ENCODE measurements at places on chromosomes 16 and 17. TPM values are rescaled to one million over a fixed set of nuclear protein-coding genes. Genes with fewer than 3 reads are reported as not detected.

The WNK4 gene
- 0.16 TPM for total RNA-seq

DNA sequence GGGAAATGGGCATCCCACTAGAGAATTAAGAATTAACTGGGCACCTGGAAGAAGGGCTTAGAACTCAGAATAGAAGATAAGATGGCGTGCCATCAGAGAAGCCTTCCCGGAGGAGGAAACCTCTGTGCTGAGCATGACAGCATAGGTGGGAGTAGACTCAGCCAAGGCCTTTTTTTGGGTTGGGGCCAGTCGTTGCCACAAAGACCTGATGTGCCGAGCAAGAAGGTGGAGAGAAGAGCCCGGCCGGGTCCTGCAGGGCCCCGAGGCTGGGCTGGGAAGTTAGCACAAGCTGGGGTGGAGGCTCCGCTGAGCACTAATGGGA, 1.1 kb upstream of the RAB11FIP4 start:
- DNase-seq, result no peak

GRCh38 chr17:49473900-49474751, 21.0 kb upstream of the NGFR start:
- no peak for DNase-seq

DNA sequence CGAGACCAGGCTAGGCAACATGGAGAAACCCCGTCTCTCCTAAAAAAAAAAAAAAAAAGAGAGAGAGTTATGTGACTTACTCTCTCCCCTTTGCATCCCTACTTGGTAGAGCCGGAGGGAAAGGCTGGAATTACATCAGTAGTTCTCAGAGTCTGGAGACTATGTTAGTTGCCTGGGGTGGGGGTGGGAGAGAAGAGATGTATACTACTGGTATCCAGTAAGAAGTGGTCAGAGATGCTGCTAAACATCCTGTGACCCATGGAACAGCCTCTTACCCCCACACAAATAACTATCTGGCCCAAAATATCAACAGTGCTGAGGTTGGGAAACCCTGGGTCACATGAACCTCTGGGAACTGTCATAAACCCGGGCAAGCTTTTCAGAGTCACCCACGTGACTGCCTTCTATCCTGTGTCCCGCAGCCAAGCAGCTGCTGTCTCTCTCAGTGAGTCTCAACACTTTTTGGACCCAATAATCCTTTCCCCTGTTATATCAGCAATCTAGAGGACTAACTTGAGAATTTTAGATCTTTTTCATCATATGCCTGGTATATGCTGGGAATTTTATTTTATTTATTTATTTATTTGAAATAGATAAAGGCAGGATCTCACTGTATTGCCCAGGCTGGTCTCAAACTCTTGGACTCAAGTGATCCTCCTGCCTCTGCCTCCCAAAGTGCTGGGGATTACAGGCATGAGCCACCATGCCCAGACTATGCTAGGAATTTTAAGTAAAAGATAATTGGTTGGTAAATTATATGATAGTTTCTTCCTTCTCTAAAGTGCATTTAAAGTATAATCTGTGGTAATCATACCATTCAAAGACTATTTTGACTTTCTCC, 8.7 kb downstream of the EIF1 start:
- no peak for DNase-seq

DNA sequence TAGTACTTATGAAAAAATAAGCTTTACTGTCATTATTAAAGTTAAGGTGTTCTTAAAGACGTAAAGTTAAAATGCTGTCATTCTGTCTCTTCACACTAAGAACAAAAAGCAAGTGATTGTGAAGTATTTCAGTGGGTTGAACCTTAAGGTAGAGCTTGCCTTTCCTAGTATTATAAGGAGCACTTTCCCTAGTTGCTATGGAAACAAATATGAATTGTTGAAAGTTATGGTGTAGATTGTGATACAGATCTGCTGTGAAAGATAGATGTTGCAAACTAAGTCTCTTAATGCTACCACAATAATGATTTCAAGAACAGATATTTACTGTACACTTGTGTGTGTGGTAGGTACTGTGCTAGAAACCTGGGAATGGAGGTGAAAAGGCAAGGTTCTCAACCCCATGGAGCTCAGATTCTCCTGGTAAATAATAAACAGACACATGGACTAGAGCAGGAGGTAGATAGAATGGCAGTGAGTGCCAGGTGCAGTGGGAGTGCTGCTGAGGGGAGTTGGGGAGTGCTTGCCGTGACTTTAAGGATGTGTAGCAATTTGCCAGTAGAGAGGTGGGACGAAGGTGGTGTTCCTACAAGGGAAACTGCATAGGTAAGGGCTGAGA, 34.7 kb downstream of the MRTFB start:
- DNase-seq, result no peak

The OR3A3 gene
- total RNA-seq, result not detected

DNA sequence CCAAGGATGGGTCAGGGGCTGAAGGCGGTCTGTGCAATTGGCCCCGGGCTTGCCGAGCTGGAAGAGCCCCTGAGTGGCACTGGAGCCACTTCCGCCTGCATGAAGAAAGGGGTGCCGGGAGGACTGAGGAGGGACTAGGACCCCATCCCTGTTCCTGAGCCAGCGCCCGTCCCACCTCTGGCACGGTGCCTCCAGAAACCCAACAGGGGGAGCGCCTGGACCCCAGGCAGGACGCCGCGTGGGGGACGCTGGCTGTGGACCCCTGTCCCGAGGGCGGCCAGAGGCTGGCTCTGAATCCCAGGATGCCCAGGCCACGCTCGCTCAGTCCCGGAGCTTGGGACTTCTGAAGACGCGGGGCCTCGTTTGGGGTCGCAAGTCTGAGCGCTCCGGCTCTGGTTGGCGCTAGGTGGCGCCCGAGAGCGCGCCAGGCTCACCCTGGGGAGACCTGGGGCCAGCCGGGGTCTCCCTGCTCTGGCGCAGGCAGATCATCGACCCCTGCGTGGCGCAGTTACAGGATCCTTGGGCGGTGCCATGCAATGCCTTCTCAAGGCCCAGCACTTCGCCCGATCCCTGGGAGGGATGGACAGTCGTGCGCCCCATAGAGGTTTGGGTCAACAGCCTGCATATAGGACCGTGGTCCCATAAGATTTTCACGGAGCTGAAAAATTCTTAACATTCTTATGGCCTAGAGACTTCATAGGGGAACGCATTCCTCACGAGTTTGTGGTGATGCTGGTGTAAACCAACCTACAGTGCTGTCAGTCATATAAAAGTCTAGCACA, 58.5 kb upstream of the CREBBP start:
- DNase-seq, result peak; percentile 62

The GNAO1 gene
- total RNA-seq, result 2.5 TPM

The KRTAP4-3 gene
- total RNA-seq, result not detected

GRCh38 chr17:64355536-64356303, 34.9 kb downstream of the PECAM1 start:
- no peak for DNase-seq

DNA sequence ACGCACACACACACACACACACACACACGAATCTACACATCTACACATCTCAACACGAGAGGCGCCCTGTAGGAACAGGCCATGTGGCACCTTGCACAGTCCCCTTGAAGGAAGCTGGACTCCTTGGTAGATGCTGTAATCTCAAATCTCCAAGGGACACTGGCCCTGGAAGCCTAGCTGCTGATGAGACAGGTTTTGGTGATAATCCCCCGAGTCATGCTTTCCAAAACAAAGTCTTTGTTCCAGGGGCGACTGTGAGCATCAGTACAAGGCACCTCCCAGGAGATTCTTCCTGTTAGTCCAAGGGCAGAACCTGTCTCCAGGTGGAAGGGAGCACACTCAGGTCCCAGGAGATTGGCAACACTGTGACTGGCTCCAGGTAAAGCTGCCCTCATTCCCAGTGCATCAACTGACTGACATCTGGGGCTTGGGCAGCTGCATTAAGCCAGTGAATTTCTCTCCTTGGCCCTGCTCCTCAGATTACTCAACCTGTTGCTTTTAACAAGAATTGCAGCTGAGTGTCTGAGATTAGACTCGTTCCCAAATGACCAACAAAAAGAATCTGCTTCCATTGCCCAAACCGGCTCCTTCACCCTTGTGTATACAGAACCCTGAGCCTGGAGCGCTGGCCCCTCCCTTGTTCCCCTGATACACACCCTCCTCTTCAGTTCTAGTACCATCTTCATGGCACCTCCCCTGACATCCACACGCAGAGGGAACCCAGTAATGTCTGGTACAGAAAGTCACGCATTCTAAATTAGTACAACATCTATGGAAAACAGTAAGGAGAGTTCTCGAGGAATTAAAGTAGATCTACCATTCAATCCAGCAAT, 13.9 kb upstream of the TNRC6C start:
- DNase-seq, result no peak

DNA sequence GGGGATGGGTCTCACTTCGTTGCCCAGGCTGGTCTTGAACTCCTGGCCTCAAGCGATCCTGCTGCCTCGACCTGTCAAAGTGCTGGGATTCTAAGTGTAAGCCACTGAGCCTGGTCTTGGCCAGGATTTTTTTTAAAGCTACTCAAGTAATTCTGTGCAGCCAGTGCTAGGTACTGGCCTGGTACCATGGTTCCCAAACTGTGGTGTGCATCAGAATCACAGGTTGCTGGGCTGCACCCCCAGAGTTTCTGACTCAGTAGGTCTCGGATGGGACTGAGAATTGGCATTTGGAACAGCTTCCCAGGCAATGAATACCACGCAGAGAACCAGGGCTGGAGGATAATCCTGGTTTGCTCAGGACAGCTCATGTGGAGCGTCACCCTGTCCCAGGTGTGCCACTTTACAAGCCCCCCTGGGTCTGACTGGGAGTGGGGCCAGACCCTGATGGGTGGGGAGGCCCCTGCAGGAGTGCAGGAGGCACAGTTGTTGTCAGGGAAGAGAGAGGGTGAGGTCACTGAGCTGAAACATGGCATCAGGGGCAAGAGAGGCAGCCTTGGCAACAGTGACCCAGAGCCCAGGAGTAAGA, 10.7 kb upstream of the MRPS23 start:
- no peak for DNase-seq

DNA sequence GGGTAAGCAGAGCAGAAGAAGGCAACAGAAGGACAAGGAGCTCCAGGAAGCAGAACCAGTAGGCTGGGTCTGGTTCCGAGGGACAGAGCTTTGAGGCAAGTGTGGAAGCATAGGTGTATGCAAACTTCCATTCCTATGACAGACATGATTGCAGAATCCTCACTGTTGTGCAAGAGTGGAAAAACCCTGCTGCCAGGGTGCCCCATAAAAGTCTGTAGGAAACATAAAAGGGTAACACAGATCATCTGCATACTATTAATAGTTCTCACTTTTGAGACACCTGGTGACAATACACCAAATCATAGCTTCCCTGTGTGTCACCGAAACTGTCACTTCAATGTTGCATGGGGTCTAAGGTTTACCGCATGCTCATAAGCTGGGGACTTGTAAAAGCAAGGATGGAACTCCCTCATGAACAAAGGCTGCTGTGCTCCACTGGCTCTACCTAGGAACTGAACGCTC, 39.7 kb downstream of the ARHGAP17 start:
- no peak for DNase-seq

The PSKH1 gene
- total RNA-seq, result 14.6 TPM

The ANKFN1 gene
- not detected for total RNA-seq

DNA sequence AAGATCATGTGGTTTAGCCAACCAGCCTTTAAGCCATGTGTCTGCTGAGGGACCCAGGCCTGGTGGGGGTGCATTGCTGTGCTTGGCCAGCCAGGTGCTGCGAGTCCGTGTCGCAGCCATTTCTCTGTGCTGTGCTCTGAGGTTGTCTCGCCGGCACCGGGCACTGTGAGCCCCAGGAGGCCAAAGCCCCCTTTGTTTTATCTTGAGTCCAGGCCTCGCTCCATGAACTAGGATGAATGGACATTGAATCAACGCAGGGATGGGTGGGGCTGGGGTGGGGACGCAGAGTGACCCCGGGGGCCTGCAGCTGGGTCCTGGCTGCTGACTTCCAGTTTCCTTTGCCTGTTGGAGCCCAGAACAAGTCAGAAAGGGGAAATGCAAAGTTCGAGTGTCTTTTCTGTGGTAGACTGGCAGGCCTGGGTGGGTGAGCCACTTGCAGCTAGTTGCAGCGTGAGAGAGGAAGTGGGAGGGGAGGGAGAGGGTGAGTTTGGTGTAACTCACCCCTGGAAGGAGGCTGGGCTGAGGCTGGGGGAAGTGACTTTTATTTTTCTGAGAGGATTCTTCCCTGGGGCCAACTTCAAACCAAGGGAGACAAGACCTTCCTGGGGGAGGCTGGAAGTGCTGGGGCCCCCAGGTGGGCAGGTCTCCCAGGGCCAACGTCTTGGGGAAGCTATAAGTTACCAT, 324.7 kb downstream of the SEC14L1 start:
- peak; percentile 72 for DNase-seq

The HOXB7 gene
- 0.38 TPM for total RNA-seq

- no peak for DNase-seq
Measured at GRCh38 chr16:70704586-70704985, 18.7 kb upstream of the MTSS2 start.

DNA sequence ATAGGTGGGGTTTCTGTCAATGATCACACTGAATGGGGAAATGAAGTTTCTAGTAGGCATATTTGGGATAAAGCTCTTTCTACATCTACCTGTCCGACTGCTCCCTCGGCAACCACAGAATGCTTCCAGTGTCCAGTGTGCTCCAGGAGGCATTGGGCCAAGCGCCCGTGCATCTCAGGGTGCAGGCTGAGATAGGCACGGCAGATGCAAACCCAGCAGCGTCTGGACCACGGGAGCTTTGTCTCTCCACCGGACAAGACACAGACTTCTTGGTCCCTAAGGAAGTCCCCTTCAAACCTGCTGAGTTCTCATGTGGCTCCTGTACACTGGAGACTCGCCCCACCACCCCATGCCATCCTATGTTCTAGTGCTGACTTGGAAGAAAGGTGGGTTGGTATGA, 202.8 kb downstream of the RPTOR start:
- DNase-seq, result no peak
